ENCODE measurements at places on chromosomes 6 and 20.

DNA sequence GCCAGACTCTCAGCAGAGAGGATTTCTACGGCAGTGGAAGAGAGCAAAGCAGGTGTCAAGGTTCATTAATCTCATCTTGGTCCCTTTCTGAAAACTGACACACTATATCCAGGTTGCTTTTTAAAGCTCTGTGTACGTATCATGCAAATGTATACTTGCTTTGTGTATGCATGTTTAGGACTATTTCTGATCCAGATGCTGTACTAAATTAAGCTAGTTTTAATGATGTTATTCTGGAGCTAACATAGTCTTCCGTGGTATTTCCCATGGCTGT lies 59.2 kb upstream of the SNX9 start:
- peak overlapping the region; percentile 81 for H3K4me3 ChIP-seq
- peak overlapping the region; percentile 99 for H3K27ac ChIP-seq
- H3K4me1 ChIP-seq, result peaks cover 95% of the 10 kb centered on the region
- no peaks in the 10 kb centered on the region for H3K27me3 ChIP-seq
- H3K36me3 ChIP-seq, result no peaks in the 10 kb centered on the region

GRCh38 chr6:107398001-107398400 lies 61.4 kb downstream of the PDSS2 start:
- DNase-seq, result no peak
- no peaks in the 10 kb centered on the region for H3K27me3 ChIP-seq
- H3K27ac ChIP-seq, result no peak overlapping the region
- peaks cover 47% of the 10 kb centered on the region for H3K36me3 ChIP-seq

DNA sequence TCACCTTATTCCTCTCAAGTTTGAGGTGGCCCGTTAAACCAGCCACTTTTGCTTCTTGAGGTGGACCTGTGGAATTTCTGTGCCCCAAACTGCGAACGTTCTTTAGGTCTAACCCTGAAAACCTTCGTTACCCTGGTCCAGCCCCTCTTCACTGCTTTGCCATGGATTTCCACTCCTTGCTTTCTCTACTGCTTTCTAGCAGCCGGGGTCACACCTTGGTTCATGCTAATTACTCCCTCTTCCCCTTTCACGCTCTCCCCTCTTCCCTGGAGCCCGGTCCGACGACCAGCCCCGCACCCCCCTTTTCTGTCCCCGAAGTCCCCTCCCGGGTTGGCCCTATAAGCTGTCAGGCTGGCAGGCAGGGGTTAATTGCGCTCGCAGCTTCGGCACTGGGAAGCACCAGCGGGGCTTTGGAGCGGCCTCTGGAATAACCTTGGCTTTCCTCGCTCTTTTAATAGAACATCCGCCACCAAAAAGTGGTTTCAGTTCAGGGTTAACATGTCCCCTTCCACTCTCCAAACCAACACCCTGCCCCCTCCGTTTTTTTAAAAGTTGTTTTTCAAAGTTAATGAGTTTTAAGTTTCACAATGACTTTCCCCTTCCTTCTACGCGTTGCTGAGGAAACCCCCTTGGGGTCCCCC lies 1.4 kb upstream of the HIVEP1 start:
- peak; percentile 61 for DNase-seq
- no peaks in the 10 kb centered on the region for H3K27me3 ChIP-seq
- peaks cover 33% of the 10 kb centered on the region for H3K36me3 ChIP-seq
- H3K4me3 ChIP-seq, result peak overlapping the region; percentile 92
- peak overlapping the region; percentile 95 for H3K27ac ChIP-seq

GRCh38 chr6:167420177-167420576 lies 95.3 kb downstream of the TTLL2 start:
- no peak for DNase-seq
- no peaks in the 10 kb centered on the region for H3K36me3 ChIP-seq
- no peaks in the 10 kb centered on the region for H3K4me1 ChIP-seq
- no peak overlapping the region for H3K4me3 ChIP-seq
- H3K27me3 ChIP-seq, result peaks cover 9% of the 10 kb centered on the region

- H3K4me3 ChIP-seq, result no peak overlapping the region
- peaks cover 55% of the 10 kb centered on the region for H3K36me3 ChIP-seq
- H3K27me3 ChIP-seq, result no peaks in the 10 kb centered on the region
- H3K27ac ChIP-seq, result no peak overlapping the region
- no peaks in the 10 kb centered on the region for H3K4me1 ChIP-seq
- no peak for DNase-seq
Measured at GRCh38 chr6:84141521-84141920, 85.9 kb downstream of the CEP162 start.

All from activated B cell treated with CpG ODN at 0.5 μM for 24 hours (primary cell).